Left lung (tissue), 14 donors: ENCODE measurements at places on chromosomes 13 and 19. TPM values are rescaled to one million over a fixed set of nuclear protein-coding genes. Genes with fewer than 3 reads are reported as not detected.
A peak's percentile ranks its signal among the peaks of the same experiment; 100 is the strongest.

DNA sequence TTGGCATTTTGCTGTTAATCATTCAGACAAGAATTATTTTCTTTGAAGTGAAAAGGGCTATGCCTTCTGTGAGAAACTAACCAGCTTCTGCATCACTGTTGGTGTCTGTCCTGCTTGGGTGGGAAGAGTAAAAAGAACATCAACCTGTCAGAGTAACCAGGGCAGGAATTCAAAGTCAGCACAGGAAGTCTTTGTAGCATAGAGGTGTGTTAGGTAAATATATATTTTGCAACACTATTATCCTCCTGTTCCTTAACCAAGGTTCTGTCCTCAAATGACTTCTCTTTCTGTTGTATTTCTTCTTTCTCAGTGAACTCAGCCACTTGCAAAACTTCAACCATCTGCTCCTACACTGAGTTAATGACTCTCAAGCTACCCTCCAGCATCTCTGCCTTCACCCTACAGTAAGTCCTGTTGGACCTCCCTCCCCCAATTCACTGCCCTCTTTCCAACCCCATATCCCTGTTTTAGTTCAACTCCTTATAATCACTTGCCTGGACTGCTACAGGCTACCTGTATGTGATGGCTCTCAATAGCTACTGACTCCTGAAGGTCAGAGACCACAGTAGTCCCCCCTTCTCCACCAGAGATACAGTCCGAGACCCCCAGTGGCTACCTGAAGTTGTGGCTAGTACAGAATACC lies 49.9 kb downstream of the SMAD9 start:
- no peak for DNase-seq

- DNase-seq: no peak
Measured at GRCh38 chr19:33048806-33049676, 15.6 kb downstream of the RHPN2 start.

DNA sequence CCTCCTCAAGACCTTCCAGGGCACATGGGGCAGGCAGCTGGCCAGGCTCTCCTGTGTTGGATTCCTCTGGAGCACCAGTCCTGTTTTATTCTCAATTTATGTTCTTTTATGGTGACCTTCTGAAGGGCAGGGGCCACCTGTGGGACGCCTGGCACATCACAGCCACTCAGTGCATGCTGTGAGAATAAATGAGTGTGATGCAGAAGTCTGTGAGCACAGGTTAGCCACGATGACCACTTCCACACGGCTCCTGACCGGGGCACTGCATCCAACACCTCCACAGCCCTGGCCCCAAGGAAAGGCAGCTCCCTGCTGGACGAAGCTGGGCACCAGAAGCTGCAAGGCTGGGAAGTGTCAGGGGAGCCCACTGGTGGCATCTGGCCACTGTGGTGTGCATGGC lies 122.8 kb downstream of the CRYL1 start:
- DNase-seq: no peak

The ABCC4 gene
- 26.2 TPM for total RNA-seq

DNA sequence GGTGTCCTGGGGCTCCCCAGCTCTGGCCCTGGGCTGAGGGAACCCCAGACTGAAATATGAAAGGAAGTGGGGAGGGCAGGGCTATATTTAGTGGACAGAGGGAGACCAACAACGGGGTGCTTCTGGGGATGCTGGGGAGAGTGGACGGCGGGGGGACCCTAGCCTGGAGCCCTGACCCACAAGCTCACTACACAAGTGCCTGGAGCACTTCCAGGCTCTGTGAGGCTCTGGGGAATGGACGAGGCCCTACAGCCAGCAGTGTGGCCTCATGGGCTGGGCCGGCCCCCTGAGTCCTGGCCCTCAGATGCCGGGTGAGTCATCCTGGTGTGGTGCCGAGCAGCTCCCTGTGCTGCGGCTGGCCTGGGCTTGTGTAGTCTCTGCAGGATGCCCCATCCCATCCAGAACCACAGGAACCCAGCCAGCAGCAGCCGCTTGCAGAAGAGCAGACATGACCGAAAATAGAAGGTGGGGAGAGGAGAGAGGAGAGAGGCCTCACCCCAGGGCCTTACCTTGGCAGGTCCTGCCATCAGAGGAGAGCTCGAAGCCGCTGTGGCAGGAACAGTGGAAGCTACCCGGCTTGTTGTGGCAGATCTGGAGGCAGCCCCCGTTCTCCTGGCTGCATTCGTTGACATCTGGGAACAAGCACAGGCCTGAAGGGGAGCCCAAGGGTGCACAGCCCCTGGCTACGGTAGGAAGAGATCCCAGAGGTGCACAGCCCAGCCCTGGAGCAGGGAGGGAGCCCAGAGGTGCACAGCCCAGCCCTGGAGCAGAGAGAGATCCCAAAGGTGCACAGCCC lies 26.1 kb downstream of the GAS6 start:
- peak; percentile 90 for DNase-seq

DNA sequence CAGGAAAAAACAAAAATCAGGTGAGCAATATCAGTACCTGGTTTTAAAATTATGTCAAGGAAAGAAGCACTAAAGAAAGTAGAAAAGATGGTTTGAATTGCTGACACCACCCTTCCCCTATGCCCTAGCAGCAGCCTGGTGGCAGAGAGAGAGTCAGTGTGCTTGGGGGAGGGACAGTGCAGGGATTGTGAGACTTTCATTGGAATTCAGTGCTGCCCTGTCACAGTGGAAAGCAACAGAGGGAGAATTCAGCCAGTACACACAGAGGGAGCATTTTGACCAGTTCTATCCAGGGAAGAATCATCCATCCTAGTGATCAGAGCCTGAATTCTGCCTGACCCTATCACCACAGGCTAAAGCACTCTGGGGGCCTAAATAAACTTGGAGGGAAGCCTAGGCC lies 222.4 kb upstream of the PCDH17 start:
- no peak for DNase-seq

GRCh38 chr13:109628251-109628699 lies 158.1 kb downstream of the IRS2 start:
- DNase-seq: no peak

DNA sequence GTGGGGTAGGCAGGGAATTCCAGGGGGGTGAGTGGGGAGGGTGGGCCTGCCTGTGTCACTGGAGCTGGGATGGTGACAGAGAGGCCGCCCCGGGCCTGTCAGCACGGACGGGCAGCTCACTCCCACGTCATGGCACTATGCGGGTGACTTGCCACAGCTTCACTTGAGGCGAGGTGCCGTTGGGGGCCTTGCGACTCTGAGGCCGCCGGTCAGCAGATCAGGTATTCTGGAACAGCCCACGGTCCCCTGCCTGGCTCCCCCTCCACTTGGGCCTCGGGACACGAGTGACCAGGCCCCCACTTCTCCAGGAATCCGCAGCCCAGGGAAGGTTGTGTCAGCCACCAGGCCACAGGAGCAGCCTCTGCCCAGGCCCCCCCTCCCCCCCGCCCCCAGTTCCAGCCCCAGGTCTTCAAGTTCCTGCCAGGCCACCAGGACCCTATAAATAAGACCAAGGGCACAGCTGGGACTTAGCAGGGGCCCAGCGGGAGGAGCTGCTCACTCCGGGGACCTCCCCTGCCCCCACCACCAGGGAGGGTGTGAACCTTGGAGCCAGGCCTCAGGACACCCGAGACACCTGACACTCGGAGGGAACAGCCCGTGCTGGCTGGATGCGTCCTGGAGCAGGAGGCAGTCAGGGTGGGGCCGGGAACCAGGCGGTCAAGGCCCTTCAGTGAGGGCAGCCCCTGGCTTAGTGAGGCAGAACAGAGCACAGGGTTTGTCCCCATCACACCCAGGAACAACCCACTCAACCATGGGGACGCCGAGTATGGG lies 2.7 kb upstream of the MIDN start:
- no peak for DNase-seq

DNA sequence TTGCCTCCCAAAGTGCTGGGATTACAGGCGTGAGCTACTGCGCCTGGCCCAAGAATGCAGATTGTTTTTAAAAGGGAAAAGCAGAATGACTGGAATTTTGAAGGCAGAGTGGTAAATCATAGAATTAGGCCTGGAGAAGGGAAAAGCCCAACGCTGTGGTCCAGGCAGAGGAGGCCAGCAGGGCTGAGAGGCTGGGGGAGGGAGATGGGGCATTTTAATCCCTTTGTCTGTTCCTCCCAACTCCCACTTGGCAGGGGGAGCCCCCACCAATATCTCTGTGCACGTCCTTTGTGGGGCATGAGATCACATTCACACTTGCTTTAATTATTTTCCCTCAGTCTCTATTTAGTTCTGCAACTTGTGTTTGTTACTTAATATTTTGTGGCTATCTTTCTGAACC lies 54.4 kb upstream of the RANBP3 start:
- no peak for DNase-seq

DNA sequence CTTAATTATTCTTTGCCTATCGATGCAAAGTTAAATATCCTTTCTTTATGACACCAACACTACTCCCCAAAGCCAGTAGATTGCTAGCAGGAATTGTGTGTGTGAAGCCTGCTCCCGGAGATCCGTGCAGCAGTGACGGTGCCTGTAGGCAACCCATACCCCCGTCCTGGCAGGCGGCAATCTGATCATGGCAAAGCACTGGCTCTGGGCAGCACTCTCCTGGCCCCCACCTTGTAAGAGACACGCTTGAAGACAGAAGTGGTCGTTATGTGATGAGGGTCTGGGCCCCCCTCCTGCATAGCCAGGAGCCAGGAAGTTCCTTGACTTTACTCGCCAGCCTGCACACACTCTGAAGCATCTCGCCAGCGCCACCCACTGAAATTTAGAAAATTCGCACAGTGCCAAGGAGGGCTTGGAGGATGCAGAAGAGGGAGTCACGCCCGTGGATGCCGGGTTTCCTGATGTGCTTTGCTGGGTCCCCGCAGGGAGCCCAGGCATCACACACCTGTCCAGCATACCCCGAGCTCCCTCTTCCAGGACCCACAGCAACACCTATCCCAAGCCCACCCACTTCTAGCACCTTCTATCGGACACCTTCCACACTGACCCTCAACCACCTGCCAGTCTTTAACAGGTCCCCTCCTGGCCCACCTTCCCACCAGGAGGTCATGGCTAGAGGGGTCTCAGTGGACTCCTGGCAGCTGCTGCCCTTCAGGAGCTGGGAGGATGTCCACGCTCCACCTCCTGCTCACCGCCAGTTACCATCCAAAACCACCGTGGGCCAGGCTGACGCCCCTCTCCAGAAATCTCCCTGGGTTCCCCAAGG lies 54.5 kb downstream of the CEBPG start:
- DNase-seq: peak; percentile 13

The SGTA gene
- total RNA-seq: 46.3 TPM

DNA sequence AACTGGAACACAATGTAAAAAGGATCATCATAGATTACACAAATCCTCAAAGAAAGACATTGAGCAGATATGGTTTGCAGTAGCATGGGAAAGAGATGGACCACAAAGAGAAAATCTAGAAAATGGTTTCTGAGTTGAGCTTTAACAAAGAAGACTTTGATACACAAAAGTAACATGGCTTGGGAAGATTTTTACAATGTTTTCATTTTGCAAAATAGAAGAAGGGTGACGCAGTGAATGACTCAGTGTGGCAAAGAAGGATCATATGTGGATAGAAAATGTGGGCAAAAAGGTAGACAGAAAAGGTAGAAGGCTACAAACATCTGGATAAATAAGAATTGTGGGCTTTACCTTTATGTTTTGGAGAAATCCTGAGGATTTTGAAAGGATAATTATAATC lies 1220.5 kb downstream of the PCDH17 start:
- no peak for DNase-seq

DNA sequence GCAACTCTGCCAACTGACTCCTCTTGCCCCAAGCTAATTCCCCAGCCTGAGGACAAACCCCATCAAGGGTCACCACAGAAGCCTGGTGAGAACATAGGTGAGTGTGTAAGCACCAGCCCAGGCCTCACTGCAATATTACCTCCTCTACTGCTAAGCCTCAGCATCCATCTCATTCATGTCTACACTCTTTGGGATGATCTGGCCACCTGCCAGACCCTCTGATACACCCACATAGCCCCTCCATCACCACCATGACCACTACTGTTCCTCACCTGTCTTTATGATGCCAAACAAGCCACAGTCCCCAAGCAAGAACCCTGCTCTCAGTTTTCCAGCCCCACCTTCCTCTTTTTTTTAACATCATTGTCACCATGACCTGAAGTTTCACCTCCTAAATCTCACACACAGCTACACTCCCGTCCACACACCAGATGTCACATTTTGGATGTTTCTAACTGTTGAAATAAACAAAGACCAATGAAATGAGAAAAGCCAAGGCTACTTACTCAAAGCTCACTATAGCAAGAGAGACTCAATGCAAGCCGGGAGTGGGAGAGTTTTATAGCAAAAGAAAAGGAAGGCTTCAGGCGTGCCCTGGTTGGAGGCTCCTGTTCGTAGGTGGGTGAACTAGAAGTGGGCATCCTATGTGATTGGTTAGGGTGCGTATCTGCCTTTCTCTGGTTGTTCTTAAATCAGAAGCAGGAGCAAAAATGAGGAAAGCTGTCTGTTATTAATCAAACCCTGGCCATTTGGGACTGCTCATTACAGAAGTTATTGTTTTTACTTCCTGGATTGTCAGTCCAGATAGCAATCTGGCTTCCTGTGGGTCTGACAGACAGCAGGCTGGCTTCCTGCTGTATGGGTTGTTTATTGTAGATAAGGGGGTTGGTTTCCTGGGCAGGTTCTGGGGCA lies 2.0 kb downstream of the ZNF792 start:
- DNase-seq: peak; percentile 30

DNA sequence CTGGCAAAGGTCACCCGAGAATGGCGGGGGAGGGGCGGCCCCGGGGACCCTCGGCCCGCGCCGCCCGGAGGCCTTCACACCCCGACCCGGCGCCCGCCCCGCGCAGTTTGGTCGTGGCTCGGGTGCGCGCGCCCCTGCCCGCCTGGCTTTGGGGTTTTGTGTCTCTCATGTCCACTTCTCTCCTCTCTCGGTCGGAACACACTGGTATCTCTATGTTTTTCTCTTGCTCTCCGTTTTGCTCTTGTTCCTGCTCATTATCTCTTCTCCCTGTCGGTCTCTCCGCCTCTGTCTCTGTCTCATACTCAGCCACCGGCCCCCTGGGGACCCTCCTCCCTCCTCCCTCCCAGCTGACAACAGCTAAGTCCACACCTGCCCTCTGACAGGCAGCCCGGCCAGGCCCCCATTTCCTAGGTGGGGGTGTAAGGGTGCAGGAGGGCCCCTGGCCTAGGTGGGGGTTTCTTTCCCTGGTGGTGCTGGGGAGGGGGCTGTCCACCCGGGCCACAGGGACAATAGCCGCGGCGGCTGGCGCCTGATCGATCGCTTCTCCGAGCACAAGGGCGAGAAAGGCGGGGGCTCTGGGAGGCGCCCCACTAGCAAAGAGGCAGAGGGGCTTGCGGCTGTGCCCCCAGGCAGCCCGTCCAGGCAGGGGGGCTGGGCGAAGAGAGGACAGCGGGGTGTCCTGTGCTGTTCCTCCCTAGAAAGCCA lies 2.3 kb downstream of the ONECUT3 start:
- DNase-seq: peak; percentile 65

GRCh38 chr19:44003461-44004009 lies 778 bp downstream of the ZNF230 start:
- DNase-seq: no peak

GRCh38 chr13:83298617-83299016 lies 583.7 kb downstream of the SLITRK1 start:
- no peak for DNase-seq

The ZNF439 gene
- total RNA-seq: 10.7 TPM

DNA sequence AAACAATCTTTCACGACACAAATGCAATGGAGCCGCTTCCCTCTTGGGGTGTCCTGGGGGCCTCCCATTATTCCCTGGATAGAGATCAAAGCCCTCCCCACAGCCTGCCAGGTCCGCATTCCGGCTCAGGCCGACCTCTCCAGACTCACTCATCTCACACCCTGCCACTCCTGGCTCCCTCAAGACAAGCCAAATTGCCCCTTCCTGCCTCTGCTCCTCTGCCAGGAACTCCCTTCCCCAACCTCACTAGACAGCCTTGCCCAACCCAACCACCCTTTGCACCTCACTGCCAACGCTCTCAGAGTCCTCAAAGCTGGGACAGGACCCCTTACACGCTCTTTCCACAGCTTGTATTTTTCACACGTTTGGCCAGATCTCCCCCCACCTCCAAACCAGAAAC lies 1.5 kb downstream of the ABHD17A start:
- DNase-seq: no peak
